Activated T-helper 2 cell treated with anti-CD3 and anti-CD28 coated beads, Interferon-gamma antibody, Interleukin-2, Interleukin-4, amounts not matched to agents 10 μg/mL and 5 μg/mL and 100 μg/mL, durations not matched to agents 14 hours and 24 hours and 36 hours (primary cell): ENCODE measurements at places on chromosomes 12 and 14. TPM values are rescaled to one million over a fixed set of nuclear protein-coding genes. Genes with fewer than 3 reads are reported as not detected.

DNA sequence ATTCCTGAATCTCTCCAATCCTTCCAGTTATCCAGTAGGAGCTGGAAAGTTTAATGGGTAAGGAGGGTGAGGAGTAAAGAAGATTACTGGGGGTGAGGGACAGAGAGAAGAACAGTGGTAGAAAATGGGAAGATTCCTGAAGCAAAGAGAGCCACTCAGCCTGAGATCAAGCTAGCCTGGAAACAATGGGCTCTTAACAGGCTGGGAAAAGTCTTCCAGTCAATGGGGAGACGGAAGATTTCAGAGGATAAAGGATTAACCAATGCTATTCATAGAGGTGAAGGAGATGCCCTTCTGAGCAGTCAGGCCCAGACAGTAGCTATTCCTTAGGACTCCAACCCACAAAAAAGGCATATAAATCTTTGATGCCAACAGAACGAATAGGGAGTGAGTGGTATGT, 14.8 kb downstream of the GDF11 start:
- peaks cover 12% of the 10 kb centered on the region for H3K4me1 ChIP-seq
- peaks cover 81% of the 10 kb centered on the region for H3K36me3 ChIP-seq
- no peak for DNase-seq
- H3K27me3 ChIP-seq, result no peaks in the 10 kb centered on the region
- H3K4me3 ChIP-seq, result no peak overlapping the region

DNA sequence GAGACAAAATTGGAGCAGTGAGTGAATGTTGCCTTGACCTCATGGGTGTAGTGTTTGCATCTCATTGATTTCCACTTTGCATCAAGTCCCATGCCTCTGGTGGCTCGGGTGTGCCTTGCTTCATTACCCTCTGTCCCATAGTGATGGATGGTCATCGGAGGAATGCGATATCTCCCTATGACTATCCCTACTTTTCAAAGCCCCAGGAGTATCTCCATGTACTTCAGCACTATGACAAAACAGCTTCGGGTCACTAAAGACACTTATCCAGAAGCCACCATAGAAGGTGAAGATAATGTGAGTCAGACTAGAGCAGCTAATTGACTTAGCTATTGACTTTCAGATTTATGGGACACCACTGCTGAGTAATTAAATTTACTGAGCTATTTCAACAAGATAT, 355.1 kb upstream of the CCDC196 start:
- peaks cover 11% of the 10 kb centered on the region for H3K27me3 ChIP-seq
- H3K4me3 ChIP-seq, result no peak overlapping the region
- no peak overlapping the region for H3K27ac ChIP-seq
- no peaks in the 10 kb centered on the region for H3K4me1 ChIP-seq
- DNase-seq, result no peak

DNA sequence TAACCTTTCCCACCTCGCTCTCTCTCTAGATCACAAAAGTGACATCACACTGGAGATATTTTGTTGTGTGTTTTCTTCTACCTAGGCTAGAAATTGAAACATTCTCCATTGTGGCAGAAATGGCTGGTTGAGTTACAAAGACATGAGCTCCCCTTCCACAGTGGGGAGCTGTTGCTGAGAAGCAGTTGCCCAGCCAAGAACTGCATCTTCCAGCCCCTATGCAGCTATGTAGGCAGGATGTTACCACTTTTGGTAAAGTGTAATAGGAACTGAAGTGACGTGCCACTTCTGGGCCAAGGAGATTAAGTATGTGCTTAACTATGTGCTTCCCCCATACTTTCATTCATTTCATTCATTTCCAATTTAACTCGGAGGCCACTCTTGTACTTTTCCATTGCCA, 138.7 kb upstream of the E2F7 start:
- H3K4me3 ChIP-seq, result no peak overlapping the region
- H3K27me3 ChIP-seq, result no peaks in the 10 kb centered on the region
- no peak overlapping the region for H3K27ac ChIP-seq
- no peak for DNase-seq

Gene SSTR1
- total RNA-seq, result not detected in 2 replicates

Gene SIX1
- 0.30 and 0.48 TPM in 2 replicates for total RNA-seq

Gene VDR
- 312 and 317 TPM in 2 replicates for total RNA-seq

GRCh38 chr12:124716208-124717130, 147.2 kb downstream of the SCARB1 start:
- DNase-seq, result no peak
- H3K4me3 ChIP-seq, result no peak overlapping the region
- no peaks in the 10 kb centered on the region for H3K36me3 ChIP-seq
- no peak overlapping the region for H3K27ac ChIP-seq
- peaks cover 17% of the 10 kb centered on the region for H3K4me1 ChIP-seq

GRCh38 chr12:81542065-81543010, 216.8 kb downstream of the PPFIA2 start:
- H3K4me1 ChIP-seq, result no peaks in the 10 kb centered on the region
- H3K27ac ChIP-seq, result no peak overlapping the region
- H3K27me3 ChIP-seq, result no peaks in the 10 kb centered on the region
- no peak overlapping the region for H3K4me3 ChIP-seq
- no peak for DNase-seq

Gene CD69
- total RNA-seq, result 70.9 and 72.2 TPM in 2 replicates

DNA sequence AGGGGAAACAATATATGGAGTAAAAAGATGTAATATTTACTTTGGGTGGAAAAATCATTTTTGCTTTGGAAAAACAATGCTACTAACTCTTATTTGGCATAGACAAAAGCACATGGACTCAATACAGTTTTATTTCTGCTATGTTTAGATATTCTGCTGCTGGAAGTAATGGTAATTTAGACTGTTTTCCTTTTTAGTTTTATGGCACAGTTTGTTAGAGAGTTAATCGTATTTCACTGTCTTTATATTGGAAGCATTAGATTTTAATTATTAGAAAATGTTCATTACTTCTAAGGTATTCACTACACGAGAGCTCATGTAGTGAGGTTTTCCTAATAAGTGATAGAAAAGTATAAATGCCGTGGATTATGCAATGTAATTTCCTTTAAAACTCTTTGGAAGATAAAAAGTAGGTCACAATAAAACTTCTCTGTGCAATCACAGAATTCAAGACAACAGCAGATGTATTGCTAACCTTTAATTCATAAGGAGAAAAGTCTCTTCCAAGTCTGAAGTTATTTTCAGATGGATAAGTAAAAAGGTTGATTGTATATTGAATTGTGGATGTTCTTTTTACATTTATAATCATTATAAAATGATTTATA, 851.8 kb downstream of the TMTC2 start:
- no peak overlapping the region for H3K4me3 ChIP-seq
- H3K36me3 ChIP-seq, result no peaks in the 10 kb centered on the region
- H3K4me1 ChIP-seq, result no peaks in the 10 kb centered on the region
- H3K27ac ChIP-seq, result no peak overlapping the region

DNA sequence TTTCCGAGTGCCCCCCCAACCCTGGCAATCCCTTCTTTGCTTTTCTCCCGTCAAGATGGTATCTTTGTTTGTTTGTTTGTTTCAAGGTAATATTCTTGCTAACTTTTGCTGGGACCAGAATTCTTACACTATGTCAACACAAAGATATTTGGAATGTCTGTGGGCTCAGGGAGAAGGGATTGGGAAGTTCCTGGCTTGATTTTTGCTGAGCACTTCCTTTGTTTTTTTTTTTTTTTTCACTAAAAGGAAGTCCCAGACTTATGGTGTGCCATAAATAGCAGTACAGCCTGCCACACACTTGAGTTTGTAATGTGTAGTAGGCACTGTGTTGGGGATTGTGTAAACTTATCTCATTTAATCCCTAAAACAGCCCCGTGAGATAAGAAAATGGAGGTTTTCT, 11.2 kb upstream of the RNU6-7 start:
- no peak overlapping the region for H3K27ac ChIP-seq
- peaks cover 1% of the 10 kb centered on the region for H3K27me3 ChIP-seq
- peaks cover 10% of the 10 kb centered on the region for H3K4me1 ChIP-seq
- no peaks in the 10 kb centered on the region for H3K36me3 ChIP-seq

Gene FGD6
- total RNA-seq, result 0.69 and 1.1 TPM in 2 replicates

DNA sequence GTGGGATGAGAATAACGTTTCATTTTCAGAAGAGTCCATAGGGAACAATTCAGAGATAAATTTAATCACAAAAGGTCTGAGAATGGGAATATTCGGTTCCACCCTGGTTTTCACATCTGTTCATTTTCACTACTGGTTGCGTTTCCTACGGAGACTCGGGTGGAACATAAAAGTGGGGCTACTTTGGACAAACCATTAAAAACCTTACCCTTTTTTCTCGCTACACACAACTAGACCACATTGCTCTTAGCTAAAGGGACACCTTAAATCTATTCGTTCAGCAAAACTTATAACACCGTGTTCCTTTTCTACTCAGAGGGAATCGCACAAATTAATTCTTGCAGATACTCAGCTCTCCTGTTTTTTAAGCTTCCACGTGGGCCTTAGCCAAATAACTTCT, 1.0 kb upstream of the SUDS3 start:
- no peak overlapping the region for H3K27ac ChIP-seq
- peak overlapping the region; percentile 94 for H3K4me3 ChIP-seq
- peaks cover 46% of the 10 kb centered on the region for H3K4me1 ChIP-seq
- peaks cover 13% of the 10 kb centered on the region for H3K36me3 ChIP-seq
- DNase-seq, result no peak
- peaks cover 13% of the 10 kb centered on the region for H3K27me3 ChIP-seq

DNA sequence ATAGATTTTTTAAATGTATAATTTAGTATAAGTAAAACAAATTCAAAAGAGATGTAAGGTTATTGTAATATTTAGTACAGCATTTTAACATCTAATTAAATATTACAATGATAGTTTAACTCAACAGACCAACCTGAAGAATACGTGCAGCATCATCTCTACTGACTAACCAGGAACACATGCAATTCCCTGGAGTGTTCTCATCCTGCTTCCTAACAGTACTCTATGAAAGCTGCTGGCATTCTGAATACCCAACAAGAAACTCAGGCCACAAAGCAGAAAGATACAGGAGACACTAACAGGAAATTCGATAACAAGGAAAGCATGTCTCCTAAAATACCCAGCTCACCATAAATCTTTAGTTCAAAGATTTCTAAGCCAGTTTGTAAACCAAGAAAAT, 58.3 kb downstream of the CEP83 start:
- no peak overlapping the region for H3K4me3 ChIP-seq
- H3K4me1 ChIP-seq, result peaks cover 12% of the 10 kb centered on the region
- H3K36me3 ChIP-seq, result peaks cover 72% of the 10 kb centered on the region
- DNase-seq, result no peak
- no peaks in the 10 kb centered on the region for H3K27me3 ChIP-seq

DNA sequence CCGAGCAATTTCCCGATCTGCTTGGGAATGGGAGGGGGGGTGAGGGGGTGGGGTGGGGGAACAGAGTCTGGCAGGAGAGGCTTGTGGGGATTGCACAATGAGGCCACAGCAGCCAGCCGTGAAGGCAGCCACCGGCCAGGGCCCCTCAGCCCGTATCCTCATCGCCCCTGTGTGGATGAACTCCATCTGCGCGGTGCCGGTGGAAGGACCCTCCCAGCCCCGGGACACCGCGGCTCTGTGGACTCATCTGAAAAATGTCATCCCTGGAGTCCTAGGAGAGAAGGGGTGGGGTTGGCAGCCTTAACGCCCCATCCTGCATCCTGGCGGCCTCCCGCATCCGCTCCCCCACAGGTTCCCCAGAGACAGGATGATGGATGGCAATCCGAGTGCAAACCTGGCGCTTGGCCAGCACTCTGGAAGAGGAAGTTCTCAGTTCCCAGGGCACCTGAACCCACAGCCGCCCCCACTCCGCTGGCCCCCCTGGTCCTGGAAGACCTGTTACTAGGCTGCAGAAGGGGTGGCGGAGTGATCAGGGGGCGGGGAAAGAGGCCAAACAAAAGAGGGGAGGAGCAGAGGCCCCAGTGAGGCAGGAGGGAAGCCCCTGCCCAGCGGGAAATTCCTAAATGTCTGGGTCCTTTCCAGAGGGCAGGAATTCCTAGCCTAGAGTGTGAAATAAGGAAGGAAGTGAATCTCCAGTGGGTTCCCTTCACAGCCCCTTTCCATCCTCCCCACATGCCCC, 1.2 kb upstream of the TNFAIP2 start:
- no peaks in the 10 kb centered on the region for H3K4me1 ChIP-seq
- no peaks in the 10 kb centered on the region for H3K36me3 ChIP-seq
- H3K27me3 ChIP-seq, result peaks cover 31% of the 10 kb centered on the region

DNA sequence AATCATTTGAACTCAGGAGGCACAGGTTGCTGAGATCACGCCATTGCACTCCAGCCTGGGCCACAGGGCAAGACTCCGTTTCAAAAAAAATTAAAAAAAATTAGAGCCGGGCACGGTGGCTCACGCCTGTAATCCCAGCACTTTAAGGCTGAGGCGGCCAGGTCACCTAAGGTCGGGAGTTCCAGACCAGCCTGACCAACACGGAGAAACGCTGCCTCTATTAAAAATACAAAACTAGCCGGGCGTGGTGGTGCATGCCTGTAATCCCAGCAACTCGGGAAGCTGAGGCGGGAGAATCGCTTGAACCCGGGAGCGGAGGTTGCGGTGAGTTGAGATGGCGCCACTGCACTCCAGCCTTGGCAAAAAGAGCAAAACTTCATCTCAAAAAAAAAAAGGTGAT, 35.7 kb downstream of the R3HDM2 start:
- DNase-seq, result no peak
- H3K4me1 ChIP-seq, result no peaks in the 10 kb centered on the region
- no peak overlapping the region for H3K4me3 ChIP-seq

GRCh38 chr12:97404543-97404942, 58.1 kb upstream of the RMST start:
- H3K27ac ChIP-seq, result no peak overlapping the region
- no peaks in the 10 kb centered on the region for H3K27me3 ChIP-seq
- no peaks in the 10 kb centered on the region for H3K4me1 ChIP-seq

GRCh38 chr12:47591361-47591791, 114.5 kb downstream of the RPAP3 start:
- H3K27ac ChIP-seq, result no peak overlapping the region
- no peaks in the 10 kb centered on the region for H3K4me1 ChIP-seq
- no peak for DNase-seq

DNA sequence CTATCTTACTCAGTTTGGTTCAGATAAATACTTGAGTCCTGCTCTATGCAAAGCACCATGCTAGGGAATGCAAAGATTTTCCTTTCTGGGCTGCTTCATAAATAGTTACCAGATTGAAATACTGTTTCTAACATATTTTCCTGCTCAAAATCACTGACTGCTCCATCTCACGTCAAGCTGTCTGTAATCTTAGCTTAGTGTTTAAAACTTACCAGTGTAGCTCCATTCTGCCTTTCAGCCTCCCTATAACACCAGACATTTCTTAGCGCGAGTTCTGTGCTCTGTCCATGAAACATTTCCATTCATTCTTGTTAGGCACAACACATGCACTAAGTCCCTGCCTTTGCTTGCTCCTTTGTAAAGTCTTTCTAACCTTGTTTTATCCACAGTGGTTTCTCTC, 129.4 kb downstream of the NPAS3 start:
- H3K27me3 ChIP-seq, result no peaks in the 10 kb centered on the region
- no peak overlapping the region for H3K4me3 ChIP-seq
- H3K27ac ChIP-seq, result no peak overlapping the region
- no peaks in the 10 kb centered on the region for H3K36me3 ChIP-seq
- DNase-seq, result no peak
- H3K4me1 ChIP-seq, result no peaks in the 10 kb centered on the region

- peaks cover 11% of the 10 kb centered on the region for H3K4me1 ChIP-seq
- no peak overlapping the region for H3K4me3 ChIP-seq
- peaks cover 55% of the 10 kb centered on the region for H3K36me3 ChIP-seq
- no peaks in the 10 kb centered on the region for H3K27me3 ChIP-seq
- H3K27ac ChIP-seq, result no peak overlapping the region
Observed at GRCh38 chr12:105166736-105167135, 59.2 kb downstream of the WASHC4 start.
